Activated CD4-positive, alpha-beta T cell treated with anti-CD3 and anti-CD28 coated beads, Interleukin-2, amount 50 U/mL, for 24 hours (primary cell): ENCODE measurements at places on chromosomes 1 and 21.

DNA sequence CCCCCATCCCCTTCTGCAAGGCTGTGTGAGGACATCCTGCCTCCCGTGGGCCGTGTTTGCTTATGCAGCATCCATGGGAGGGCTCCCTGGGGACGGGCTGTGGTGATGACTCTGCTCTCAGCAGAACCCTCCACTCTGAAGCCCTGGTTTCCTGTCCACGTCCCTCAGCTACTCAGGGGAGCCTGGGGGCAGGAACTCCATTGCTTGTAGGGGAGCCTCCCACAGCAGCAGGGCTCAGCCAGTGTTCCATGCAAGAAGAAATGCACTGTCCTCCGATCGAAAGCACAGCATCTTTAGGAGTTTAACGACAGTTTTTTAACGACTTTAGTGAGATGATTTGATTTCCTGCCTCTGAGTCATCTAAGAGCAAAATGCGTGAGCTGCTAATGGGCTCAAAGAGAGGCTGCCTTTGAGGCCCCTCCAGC lies 8.3 kb upstream of the KCNAB2 start:
- DNase-seq, result no peak

- DNase-seq, result no peak
These were observed 58.1 kb upstream of the ANGPTL1 start for GRCh38 chr1:178928976-178929375.

DNA sequence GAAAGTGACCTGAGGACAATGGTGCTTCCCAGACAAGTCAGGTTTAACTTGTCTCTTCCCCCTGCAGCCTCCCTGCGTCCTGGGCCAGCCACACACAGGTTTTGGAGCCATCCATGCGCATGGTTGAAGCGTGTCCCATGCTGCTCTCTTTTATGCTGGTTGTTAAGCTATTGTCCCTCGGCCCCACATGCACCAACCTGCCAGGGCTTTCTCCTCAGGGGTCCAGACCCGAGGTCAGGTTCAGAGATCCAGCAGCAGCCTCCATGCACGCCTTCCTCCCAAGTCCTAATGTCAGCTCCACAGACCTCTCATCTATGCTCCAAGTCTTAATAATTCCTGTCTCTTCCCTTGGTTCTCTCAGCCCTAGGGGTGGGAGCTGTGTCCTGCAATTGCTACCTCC lies 1.6 kb downstream of the ABCA4 start:
- DNase-seq, result no peak

GRCh38 chr1:226097866-226098625 lies 35.5 kb downstream of the H3-3A start:
- DNase-seq, result no peak

- no peak for DNase-seq
These were observed at the start of gene MNDA for GRCh38 chr1:158830904-158831507. Gene MNDA (plus strand): TSS chr1:158831351. CDS start chr1:158842154, 10,803 bp downstream.

- no peak for DNase-seq
These were observed 159.6 kb upstream of the COA6 start for GRCh38 chr1:234213658-234214128.

GRCh38 chr1:41902159-41902577 lies 16.6 kb downstream of the HIVEP3 start:
- no peak for DNase-seq

DNA sequence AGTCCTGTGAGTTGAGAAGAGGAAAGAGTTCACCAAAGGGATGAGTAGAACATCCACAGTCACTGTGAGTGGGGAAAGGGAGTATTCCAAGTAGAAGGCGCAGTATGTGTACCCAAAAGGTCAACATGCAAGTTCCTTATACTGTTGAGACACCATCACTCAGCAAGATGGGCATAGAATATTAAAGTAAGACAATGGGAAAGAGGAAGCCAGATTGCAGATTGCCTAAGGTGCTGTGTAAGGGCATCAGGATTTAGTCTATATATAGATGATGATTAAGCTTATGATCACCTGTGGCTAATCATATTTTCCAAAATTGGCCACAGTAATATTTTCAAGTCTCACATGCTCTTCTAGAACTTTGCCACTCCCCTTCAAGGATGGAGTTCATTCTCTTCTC lies 120.1 kb upstream of the CAMK1G start:
- no peak for DNase-seq

- DNase-seq, result no peak
These were observed 16.7 kb downstream of the CASP9 start for GRCh38 chr1:15507278-15507677.

DNA sequence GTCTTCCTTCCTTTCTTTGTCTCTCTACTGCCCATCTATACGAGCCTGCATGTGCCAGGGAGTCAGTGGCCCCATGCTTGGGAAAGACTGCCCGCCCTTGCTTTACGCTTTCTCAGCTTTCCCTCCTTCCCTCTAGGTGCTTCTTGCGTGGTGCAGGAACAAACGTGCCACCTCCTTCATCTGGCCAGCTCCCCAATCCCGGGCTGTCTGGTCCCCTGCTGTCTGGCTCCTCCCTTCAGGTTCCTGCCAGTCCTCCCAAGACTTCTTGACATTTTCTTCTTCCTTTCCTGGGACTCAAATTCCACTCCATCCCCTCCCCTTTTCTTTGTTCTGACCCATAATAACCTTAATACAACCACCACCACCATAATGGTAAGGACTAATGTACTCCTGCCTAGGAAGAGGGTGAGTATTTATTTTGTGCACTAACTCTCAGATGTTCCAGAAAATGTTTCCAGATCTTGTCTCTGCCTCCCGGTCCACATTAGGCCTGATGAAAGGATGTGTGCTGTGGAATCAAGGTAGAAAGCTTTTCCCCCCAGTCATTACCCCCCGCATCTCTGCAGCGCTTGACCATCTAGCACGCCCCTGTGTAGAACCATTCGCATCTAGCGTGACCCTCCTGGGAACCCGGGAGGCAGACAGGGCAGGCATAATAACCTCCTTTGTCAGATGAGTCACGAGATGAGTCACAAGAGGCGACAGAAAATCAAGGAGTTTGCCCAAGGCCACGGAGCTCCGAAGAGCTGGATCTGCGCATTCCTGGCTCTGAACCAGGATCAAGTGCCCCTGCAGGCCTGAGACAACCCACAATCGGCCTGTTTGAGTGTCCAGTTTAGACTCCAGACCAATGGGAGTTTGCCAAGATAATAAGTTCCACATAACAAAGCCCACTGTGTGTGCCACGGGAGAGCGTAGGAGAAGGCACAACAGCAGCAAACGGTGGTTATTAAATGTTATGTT lies 60.1 kb upstream of the NEK2 start:
- no peak for DNase-seq

- no peak for DNase-seq
These were observed 192.6 kb upstream of the FGGY start for GRCh38 chr1:59104191-59104760.

DNA sequence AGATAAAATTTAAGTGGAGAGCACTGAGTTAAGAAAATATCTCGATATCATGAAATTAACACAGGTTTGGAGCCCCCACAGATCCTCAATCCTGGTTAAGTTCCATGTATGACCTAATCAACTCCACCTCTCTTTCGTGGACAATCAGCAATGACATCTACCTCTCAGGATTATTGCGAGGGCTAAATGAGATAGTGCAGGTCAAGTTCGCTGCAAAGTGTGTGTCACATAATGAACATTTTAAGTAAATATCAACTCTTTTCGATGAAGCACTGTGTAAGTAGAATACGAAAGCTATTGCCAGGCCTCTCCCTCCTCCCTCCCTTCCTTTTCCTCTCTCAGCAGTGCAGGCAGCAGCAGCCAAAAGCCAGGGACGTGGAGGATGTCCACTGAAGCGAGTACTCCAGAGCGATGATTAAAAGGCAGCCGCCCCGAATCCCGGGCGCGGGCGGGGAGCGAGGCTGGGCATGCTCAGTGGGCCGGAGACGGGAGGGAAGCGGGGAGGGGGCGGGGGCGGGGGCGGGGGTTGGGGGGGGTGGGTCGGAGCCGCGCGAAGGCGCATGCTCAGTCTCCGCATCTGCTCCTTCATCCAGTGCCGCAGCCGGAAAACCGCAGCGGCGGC lies at the start of gene CAMSAP2:
TSS of gene CAMSAP2 (plus strand) at position 567 of the 622 bp plus-strand sequence. CDS start 935 bp downstream, outside the sequence.
- DNase-seq, result peak; percentile 50
